ENCODE measurements at places on chromosomes 5 and 9. TPM values are rescaled to one million over a fixed set of nuclear protein-coding genes. Genes with fewer than 3 reads are reported as not detected.

GRCh38 chr5:122258241-122258640, 53.8 kb upstream of the SNCAIP start:
- peaks cover 10% of the 10 kb centered on the region for H3K27me3 ChIP-seq
- no peaks in the 10 kb centered on the region for H3K4me1 ChIP-seq
- H3K27ac ChIP-seq = no peak overlapping the region

Gene PCDHA2
- total RNA-seq = not detected

Gene SLCO4C1
- total RNA-seq = 0.05 TPM

DNA sequence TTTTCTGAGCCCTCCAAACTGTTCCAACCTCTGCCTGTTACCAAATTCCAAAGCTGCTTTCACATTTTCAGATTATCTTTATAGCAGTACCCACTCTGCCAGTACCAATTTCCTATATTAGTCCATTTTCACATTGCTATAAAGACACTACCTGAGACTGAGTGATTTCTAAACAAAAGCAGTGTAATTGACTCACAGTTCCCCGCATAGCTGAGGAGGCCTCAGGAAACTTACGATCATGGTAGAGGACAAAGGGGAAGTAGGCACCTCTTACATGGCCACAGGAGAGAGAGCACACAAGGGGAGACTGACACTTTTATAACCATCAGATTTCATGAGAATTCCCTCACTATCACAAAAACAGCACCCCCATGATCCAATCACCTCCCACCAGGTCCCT, 105.0 kb downstream of the DTWD2 start:
- DNase-seq = no peak
- H3K27me3 ChIP-seq = no peaks in the 10 kb centered on the region
- H3K27ac ChIP-seq = no peak overlapping the region
- H3K36me3 ChIP-seq = peaks cover 7% of the 10 kb centered on the region
- H3K4me1 ChIP-seq = no peaks in the 10 kb centered on the region

DNA sequence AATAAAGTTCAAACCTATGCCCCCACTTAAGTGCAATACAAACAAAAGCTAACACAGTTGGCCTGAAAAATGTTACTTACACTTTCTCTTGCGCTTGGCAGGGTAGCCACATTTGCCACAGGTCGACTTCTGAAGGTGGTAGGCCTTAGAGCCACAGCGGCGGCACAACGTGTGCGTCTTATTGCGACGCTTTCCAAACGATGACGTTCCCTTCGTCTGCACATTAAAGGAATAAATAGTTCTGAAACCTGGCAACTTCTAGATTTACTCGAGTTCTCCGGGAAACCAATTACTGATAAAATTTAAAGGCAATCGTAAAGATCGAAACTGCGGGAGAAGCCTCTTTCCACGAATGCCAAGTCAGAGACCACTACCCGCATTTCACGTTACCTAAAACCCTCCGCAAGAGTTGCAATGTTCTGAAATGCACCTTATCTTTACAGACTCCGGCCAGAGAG, 602 bp downstream of the RPL37 start:
- peaks cover 47% of the 10 kb centered on the region for H3K4me1 ChIP-seq
- peaks cover 54% of the 10 kb centered on the region for H3K36me3 ChIP-seq
- H3K4me3 ChIP-seq = peak overlapping the region; percentile 88
- H3K27ac ChIP-seq = peak overlapping the region; percentile 99
- DNase-seq = peak; percentile 74

- H3K4me3 ChIP-seq = no peak overlapping the region
- no peak overlapping the region for H3K27ac ChIP-seq
- no peaks in the 10 kb centered on the region for H3K36me3 ChIP-seq
- no peak for DNase-seq
These were observed 93.6 kb downstream of the CAMSAP1 start for GRCh38 chr9:135813671-135814290.

GRCh38 chr5:17105744-17106418, 111.5 kb upstream of the BASP1 start:
- peaks cover 3% of the 10 kb centered on the region for H3K4me1 ChIP-seq
- DNase-seq = no peak
- no peaks in the 10 kb centered on the region for H3K36me3 ChIP-seq
- H3K27ac ChIP-seq = no peak overlapping the region

- DNase-seq = no peak
- no peaks in the 10 kb centered on the region for H3K36me3 ChIP-seq
- H3K27me3 ChIP-seq = no peaks in the 10 kb centered on the region
- no peak overlapping the region for H3K4me3 ChIP-seq
- no peak overlapping the region for H3K27ac ChIP-seq
These were observed 212.1 kb downstream of the IZUMO3 start for GRCh38 chr9:24333629-24334028.
